ENCODE measurements at places on chromosomes 3 and 15.

DNA sequence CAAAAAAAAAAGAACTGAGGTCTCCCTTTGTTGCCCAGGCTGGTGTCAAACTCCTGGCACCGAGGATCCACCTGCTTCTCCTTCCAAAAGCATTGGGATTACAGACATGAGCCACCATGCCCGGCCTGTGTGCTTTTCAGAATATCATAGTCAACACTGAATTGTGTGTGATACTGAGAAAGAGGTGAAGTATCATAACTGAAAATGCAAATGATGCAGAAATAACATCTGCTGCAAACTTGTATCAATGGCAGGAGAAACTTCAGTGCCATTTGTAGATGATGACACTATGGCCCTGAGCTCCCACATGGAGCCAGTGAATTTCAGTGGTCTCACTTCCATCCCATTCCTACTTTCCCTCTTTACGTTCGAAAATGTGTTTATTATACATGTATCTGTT, 21.9 kb downstream of the IL12A start:
- DNase-seq: no peak

GRCh38 chr15:65903296-65904073, 34.2 kb downstream of the RAB11A start:
- no peak for DNase-seq

DNA sequence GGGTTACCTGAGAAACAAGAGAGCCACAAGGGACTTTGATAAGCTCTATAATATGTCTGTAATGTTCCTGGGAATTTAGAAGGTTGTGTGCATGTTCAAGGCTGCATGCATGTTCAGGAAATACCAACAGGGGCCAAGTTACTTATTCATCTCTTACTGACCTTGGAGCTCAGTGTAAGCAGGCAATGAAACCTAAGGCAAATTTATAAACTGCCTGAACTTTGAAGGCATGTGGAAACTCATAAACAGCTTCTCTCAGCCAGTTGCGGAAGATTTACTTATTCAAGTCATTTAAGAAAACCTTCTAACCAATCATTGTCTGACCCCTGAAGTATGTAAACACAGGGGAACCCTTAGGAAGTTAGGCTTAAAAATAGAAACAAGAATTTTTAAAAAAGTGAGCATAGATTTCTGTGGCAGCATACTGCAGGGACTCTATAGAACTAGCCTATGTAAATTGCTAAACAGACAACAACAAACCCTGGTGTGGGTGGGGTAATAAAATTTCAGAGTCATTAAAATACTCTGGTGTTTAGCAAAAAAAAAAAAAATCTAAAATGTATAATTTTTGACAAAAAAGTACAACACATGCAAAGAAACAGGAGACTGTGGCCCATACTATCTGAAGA, 57.2 kb downstream of the SLC15A2 start:
- no peak for DNase-seq

- DNase-seq: no peak
Measured at GRCh38 chr15:96052572-96053030, 277.9 kb upstream of the NR2F2 start.
